ENCODE measurements at places on chromosomes 3 and 15.
A peak's percentile ranks its signal among the peaks of the same experiment; 100 is the strongest.

GRCh38 chr3:133384331-133385027, 15.4 kb upstream of the BFSP2 start:
- DNase-seq = peak; percentile 31

GRCh38 chr15:72227720-72228119, 3.3 kb downstream of the PKM start:
- no peak for DNase-seq

GRCh38 chr15:57509126-57509525, 82.6 kb upstream of the MYZAP start:
- no peak for DNase-seq

- no peak for DNase-seq
Measured at GRCh38 chr15:66819084-66819483, 117.0 kb downstream of the SMAD6 start.

DNA sequence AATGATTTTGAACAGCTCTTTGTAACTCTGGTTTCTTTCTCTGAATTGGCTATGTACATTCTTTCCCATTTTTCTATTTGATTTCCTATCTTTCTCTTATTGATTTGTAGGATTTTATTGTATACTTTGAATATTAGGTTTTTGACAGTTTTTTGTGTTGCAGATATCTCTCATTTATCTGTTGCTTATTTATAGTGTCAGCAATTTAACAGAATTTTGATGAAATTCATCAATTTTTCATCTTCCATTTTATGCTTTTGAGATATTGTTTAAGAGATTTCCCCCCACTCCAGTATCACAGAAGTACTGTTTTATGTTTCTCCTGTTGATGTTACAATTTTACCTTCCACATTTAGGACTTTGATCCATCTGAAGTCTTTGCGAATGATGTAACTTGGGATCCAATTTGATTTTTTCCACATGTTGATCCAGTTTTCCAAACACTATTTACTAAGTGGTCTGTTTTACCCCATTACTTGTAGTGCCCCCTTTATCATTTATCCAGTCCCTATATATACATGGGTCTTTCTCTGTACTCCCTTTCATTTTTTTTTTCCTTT, 46.1 kb downstream of the XYLB start:
- no peak for DNase-seq

DNA sequence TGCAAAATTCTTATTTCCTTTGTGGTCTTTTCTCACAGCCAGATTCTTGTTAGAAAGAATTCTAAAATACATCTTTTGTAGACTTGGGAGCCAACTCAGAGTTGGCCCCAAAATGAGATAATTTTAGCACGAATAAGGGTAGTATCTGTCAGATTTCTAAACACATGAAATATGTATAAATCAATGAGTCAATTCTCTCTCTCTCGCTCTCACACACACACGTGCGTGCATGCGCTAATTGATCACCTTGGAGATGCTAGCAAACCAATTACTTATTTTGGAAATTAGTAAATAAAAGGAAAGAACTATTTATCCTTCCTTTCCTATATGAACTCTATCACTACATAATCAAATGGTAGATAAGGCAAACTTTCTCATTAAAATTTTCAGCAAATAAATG, 32.9 kb upstream of the PIK3R4 start:
- DNase-seq = no peak

- no peak for DNase-seq
Measured at GRCh38 chr3:109136523-109136922, at the start of gene C3orf85. Gene C3orf85, plus strand, starts transcription at chr3:109136719. Its CDS starts 129 bp downstream, at chr3:109136848.

GRCh38 chr3:18393906-18394305, 31.2 kb downstream of the SATB1 start:
- no peak for DNase-seq

- DNase-seq = no peak
Measured at GRCh38 chr3:71863563-71864190, 78.7 kb upstream of the PROK2 start.

DNA sequence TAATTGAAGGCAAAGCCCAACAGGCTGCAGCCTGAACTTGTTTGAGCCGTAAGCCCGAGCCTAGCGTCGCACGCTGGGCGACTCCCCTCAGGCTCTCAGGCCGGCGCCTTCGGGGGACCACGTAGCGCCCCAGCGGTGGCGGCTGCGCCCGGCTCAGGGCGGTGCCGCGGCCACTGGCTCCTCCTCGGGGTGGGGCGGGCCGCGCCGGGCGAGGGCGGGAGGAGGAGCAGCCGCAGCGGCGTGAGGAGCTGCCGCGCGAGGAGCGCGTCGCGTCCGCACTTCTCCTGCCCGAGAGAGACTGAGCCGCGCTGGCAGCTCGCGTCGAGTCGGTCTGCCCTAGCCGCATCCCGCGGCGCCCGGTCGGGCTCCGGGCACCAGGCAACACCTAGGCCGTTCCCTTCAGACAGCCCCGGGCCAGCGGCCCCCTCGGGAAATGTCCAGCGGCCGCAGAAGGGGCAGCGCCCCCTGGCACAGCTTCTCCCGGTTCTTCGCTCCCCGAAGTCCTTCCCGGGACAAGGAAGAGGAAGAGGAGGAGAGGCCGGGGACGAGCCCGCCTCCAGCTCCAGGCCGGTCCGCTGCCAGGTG, at the start of gene CRYBG3:
CRYBG3 (plus strand) TSS at position 238 of the 585 bp plus-strand sequence; CDS start at position 434, 196 bp downstream.
- peak; percentile 50 for DNase-seq

DNA sequence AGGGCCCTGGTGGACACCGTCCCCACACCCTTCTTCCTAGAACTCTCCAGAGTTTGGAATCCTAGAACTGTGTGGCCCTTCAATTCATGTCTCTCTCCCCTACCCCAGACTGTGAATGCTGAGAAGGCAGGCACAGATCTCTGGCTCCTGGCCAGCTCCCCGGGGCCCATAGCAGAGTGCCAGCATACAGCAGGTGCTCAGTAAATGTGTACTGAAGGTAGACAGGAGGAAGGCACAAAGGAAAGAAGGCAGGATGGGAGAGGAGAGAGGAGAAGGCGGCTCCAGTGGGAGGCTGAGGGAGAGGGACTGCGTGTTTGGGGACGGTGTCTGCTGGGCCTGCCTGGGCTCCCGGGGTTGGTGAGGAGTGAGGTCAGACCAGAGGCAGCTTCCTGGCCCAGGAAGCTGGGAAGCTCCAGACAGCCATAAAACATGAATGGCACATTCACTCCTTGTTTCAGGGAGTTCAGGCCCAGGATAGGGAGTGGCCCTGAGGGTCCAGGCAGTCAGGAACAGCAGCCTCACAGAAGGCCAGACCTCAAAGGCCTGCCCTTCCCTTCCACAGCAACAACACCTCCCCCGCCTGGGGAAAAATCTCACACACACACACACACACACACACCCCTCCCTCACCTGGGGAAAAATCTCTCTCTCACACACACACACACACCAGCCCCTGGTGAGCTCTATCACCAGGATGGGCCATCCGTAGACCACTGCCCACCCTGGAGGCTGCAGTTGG, 137.1 kb upstream of the PRR20G start:
- no peak for DNase-seq

DNA sequence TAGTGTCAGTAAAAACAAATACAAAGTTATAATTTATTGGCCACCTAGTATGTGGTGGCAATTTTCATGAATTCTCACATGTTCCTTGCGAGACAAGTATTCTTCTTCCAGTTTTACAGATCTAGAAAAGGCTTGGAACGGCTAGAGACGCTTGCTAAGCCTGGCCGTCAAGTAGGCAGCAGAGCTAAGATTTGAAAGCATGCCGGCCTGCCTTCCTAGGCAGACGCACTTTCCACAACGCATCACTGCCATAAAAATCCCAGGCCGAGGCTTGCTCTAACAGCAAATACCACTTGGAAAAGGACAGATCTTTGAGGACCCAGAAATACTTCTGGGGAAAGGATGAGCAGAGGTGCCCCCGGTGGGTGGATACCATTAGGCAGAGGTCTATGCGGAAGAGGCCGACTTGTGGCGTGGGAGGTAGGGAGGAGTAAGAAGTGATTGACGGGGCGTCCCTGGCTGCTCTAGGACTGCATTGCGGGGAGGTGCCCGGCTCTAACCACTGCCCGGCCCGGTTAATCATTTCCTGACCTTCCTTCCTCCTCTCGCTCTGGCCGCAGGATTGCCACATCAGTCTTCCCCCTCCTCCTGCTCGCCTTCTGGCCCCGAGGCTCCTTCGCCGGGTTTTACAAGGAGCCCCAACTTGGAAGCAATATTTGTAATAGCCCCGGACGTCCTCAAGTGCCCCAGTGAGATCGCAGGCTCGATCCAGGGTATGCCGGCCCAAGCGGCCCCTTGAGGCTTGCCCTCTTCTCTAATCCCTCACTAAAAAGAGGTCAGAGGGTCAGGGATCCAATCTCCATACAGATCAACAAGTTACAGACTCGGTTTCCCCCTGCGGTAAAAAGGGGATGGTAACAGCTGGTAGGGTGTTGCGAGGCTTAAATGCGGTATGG, 1.3 kb upstream of the USP3 start:
- no peak for DNase-seq

DNA sequence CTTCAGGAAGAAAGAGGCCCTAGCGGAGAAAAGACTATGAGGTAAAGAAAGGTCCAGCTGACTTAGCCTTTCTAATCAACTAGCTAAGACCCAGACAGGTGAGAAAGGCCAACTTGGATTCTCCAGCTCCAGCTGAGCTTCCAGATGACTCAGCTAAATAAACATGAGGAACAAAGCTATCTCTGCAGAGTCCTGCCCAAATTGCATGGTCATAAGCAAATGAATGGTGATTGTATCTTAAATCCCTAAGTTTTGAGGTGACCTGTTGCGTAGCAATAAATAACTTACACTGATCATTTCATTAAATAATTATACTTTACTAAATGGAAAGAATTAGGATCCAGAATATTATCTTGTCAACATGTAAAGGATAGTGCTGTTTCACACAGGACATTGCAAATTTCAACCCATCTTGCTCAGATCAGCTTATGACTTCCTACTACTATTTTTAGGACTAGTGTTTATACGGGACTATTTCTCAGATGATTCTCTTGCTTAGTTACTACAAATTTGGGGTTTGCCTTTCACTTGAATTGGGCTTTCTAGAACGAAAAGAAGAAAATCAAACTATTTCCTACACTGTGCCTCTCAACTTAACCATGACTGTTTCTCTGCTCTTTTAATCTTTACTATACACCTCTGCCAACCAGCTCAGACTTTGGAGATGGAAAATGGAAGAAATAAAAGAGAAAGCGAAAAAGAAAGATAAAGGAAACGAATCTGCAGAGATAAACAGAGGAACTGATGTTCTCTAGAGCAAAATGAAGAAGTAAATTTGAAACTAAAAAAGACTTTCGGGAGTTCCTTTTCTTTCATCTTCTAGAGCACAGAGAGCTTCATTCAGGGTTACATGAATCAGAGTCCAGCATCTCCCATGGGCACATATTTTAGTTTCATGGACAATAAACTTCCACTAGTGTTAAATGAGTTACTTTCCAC, 6.6 kb upstream of the ADGRG7 start:
- no peak for DNase-seq

DNA sequence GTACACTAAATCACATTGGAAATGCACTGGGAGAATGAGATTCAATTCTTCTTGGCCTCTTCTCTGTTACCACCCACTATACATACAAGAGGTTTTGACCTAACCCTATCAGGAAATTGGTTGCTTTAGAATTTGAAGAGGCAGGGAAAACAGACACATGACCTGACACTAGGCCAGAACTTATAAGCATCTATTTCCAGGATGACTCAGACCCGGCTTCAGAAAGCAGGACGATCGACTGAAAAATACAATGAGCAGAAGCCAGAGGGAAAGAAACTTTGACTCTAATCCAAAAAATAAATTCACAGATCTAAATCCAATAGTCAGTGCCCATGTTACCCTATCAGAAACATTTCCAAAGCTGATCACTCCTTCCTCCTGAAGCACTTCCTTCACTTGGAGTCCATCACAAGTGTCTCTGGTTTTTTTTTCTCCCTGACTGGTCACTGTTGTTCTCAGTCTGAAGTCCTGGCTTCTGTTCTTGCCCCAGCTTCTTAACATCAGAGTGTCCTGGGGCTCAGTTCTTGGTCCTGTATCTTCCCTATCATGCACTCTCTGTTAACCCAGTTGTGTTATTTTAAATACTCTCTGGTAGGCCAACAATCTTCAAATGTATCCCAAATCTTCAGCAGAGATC, 133.6 kb downstream of the P2RY1 start:
- DNase-seq = no peak

Data from amniotic stem cell (primary cell).